ENCODE measurements at places on chromosomes 12 and 14.

GRCh38 chr12:118103201-118103600 is 610 bp downstream of the VSIG10 start:
- DNase-seq, result no peak

DNA sequence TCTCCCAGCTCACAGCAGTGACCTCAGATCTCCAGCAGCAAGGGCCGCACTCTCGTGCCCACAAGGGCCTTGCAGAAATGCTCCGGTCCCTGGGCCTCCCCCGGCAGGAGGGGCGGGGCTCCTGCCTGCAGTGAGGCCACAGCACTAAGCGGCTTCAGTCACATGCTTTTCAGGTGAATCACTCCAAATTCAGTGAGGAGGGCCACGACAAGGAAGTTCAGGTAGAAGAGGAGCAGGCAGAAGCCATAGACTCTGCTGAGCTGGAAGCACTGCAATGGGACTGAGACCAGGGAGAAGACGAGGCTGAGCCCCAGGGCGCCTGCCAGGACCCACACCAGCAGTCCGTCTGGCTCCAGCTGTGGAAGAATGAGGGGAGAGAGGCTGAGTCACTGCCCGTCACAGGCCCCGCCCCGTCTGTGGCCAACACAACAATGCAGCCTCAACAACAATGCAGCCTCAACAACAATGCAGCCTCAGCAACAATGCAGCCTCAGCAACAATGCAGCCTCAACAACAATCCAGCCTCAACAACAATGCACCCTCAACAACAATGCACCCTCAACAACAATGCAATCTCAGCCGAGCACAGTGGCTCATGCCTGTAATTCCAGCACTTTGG is 35.2 kb downstream of the SLC8B1 start:
- DNase-seq, result no peak

- DNase-seq, result no peak
These were observed 119.0 kb downstream of the RBM19 start for GRCh38 chr12:113846883-113847755.

GRCh38 chr12:113424915-113425823 is 3.0 kb downstream of the SDSL start:
- DNase-seq, result peak; percentile 44

DNA sequence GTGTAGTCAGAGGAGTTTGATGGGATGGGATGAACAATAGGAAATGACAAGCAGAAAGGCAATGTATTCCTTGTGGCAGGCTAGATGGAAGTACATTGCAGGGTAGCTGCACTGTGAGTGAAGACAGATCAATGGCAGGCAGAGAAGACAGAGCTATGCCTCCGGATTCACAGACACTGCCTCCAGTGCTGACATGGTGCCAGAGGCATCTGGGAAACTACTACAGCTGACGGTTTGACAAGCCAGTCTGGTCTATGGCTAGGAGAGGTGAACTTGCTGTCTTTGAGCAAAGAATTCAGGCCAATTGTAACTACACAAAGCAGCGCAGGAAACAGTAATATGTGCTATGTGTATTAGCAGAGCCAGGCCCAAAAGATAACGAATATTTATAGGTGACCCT is 193.5 kb downstream of the DIO2 start:
- no peak for DNase-seq

DNA sequence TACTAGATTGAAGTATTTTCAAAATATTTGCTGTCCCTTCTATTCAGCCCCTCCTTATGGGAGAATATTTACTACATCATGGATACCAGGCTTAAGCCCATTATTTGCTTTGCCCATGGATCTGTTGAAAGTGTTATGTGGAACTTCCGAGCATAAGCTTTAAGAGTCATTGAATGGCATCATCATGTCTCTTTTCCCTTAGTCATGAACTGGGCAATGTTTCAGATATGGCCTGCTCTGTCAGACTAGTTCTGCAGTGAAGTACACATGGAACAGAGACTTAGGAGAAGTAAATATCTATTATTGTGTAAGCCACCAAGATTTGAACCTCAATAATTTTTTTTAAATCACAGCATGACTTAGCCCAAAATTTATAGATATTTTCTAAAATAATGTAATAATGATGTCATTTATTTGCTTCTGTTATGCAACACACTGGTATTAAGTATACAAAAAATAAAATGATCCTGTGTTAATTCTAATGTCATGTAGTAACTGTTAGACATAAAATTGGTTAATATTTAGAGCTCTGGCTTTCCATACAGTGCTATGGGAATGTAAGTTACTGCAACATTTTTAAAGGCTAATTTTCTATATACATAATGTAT is 1097.3 kb downstream of the SLC16A7 start:
- DNase-seq, result no peak

GRCh38 chr14:69537900-69538299 is 36.8 kb downstream of the CCDC177 start:
- no peak for DNase-seq

DNA sequence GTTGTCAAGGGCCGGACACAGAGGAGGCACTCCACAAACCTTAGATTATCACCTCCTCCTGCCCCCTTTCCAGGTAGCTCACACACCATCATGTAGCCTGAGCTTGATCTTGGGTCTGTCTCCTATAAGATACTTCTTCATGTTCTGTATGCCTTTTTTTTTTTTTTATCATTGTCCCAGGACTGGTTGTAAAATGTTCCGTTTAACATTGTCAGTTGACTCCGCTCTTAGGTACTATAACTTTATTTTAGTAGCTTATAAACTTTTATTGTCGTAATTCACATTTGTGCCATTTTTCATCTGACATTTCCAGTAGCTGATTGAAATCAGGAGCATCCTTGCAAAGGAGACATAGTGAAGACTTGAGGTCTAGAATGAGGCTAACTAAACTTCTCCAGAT is 79.9 kb downstream of the SLC15A5 start:
- no peak for DNase-seq

DNA sequence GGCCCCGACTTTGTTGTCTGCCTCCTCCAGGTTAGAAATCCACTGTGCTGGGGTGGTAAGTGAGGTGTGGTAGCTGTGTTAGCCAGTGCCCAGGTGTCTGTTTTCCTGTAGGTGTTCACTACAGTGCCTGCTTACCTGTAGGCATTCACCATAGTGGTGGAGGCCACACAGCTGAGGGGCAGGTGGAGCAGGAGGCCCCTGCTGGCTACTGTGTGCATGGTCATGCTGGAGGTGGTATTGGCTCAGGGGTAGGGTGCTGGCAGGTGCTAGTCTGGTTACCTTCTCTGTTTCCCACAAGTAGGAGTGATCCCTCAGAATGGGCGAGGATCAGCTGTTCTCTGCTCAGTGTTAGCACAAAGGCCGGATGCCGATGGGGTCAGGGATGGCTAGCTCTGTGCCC is 217.3 kb downstream of the SYT10 start:
- DNase-seq, result no peak

DNA sequence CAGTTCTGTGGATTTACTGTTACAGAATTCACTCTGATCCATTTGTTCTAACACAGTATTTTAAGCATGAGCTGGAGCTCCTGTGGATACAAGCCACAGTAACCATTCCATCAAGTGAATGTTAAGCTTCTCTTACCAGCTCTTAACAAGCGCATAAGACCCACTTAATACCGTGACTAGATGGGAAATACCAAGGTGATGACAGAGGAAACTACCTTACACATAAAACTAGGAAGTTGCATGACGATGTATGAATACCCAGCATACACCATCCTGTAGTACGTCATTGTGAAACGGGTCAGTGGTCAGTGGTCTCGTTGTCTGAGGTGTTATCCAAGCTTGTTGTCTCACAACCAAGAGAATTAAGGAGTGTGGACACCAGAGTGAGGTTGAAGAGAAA is 2.0 kb upstream of the GALC start:
- peak; percentile 67 for DNase-seq

DNA sequence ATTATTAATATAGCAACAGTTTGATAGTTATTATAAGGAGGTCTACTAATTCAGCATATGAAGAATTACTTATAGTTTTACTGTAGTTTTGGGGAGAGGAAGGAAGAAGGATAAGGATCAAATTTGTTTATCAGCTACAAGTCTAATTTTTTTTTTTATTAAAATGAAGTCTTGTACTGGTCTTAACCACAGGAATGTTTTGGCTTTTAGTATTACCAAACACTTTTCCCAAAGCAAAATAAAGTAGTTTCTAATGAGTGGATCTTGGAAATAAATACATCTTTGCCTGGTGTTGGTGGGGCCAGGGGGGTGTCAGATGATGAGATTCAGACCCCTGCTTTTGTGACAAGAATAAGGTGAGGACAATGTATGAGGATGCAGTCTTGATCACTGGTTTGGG is 57.2 kb upstream of the ZDHHC17 start:
- no peak for DNase-seq

DNA sequence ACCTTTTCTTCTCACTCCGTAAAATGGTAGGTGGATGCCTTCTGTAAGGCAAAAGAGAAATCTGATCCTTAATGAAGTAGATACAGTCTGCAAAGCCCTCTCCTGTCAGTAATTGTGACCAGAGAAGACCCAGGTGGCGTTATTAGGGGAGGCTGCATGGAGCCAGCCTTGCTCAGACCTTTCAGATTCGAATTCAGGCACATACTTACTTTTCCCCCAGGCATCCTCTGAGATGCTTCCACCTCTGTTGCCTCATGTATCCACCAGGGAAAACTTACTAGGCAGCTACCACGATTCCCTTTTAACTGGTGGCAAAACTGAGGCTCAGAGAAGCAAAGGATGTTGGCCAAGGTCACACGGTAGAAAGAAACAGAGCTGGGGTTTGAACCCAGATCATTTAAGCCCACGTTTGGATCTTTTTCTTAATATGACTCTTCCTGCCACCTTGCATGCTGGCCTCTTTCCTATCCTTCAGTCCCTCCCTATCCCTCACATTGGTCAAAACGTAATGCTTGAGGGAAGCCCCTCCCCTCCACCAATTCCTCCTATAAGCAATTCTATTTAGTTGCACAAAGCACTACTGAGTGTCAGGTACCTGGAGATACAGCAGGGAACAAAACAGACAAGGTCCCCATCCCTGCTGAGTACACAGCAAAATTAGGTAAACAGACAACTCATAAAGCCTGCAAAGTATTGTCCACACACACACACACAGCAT is 179.4 kb downstream of the KSR2 start:
- DNase-seq, result no peak

GRCh38 chr12:7269273-7269672 is 34.6 kb upstream of the ACSM4 start:
- DNase-seq, result no peak

DNA sequence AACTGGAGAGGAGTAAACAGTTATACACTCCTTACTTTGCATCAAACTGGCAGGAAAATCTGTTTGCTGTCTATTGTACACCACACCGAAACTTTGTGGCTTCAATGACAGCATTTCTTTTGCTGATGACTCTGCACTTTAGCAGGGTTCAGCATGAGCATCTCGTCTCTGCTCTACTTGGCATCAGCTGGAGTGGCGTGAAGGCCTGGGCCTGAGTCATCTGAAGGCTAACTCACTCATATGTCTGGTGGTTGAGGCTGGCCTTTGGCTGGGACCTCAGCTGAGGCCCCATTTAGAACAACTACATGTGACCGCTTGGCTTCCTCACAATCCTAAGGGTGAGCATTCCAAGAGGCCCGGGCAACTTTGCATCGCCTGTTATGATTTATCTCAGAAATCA is 28.7 kb upstream of the REP15 start:
- no peak for DNase-seq

DNA sequence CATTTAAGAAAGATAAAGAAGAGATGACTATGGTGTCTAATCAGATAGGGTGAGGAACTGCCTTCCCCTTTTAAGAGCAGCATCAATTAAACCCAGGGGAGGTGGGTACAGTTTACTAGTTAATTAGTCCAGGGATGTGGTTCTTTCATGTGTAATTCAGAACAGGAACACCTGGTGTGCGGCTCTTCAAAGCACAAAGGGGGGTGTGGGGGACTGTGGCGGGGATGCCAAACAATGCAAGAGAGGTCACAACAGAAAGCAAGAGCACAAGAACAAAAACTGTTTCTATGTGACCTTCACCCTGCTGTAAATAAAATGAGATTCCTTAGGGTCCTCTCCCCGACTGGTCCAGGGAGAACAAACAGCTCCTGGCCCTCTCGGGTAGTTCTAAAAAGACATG is 183.9 kb upstream of the SOX5 start:
- DNase-seq, result no peak

- DNase-seq, result no peak
These were observed 14.7 kb downstream of the PTCSC3 start for GRCh38 chr14:36161776-36162175.

GRCh38 chr12:25992026-25992782 is 33.7 kb downstream of the RASSF8 start:
- no peak for DNase-seq

- DNase-seq, result no peak
These were observed 51.1 kb upstream of the TCL1A start for GRCh38 chr14:95765051-95765450.

GRCh38 chr12:101862245-101862644 is 15.1 kb upstream of the DRAM1 start:
- DNase-seq, result no peak

- DNase-seq, result no peak
These were observed 3.7 kb upstream of the DHRS4L2 start for GRCh38 chr14:23984891-23985602.

GRCh38 chr14:22656226-22656625 is 12.1 kb upstream of the OR6J1 start:
- no peak for DNase-seq

DNA sequence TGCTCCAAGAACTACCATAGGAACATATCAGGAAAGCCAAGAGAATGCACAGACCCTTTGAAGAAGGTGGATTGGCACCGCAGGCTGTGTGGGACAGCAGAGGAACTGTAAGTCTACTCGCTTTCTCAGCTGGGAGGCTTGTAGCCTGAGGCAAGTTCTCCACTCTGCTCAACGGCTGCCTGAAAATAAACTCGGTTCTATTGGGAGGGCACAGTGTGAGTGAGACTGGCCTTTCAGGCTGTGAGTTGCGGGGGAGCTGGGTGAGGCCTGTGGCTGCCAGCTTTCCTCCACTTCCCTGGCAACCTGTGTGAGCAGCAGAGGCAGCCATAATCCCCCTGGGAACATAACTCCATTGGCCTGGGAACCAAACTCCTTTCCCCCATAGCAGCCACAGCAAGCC is 132.1 kb downstream of the ANKS1B start:
- no peak for DNase-seq

DNA sequence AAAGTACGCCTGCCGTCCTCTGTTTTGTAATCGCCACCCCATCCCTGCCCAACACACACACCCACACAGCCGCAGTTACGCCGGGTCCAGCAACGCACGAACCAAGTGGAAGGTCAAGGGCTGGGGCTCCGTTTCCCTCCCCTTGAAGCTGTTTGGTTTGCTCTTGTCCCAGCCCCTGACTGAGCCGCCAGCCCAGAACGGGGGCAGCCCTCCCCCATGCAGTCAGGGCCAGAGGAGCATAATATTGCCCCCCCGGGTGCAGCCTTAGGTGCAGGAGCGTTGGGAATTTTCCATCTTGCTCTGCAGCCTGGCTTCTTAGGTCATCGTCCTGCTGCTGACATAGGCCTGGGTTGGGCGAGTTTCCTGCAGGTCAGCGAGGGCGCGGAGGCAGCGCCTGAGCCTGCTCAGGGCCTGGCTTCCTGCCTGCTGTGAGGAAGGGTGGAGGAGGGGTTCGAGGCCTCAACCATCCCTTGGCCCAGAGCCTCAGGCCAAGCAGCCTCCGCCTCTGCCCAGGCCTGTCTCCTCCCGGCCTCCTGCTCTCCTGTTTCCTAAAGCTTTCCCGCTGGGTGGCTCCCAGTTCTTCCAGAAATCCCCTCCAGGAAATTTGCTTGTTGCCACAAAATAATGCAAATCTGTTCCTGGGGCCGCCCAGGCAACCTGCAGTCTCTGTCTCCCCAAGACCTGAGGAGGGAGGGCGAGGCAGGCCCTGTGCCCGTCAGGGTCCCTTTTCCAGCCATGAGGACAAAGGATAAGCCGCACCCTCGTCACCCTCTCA is 44.5 kb downstream of the PSMA6 start:
- no peak for DNase-seq

All from CD4-positive, alpha-beta T cell treated with Interferon alpha-2 for 1 hour (primary cell).